Effector CD4-positive, alpha-beta T cell (primary cell): ENCODE measurements at places on chromosomes 5 and 9.
A peak's percentile ranks its signal among the peaks of the same experiment; 100 is the strongest.

GRCh38 chr9:129327552-129328328, 149.7 kb upstream of the IER5L start:
- no peak for DNase-seq

DNA sequence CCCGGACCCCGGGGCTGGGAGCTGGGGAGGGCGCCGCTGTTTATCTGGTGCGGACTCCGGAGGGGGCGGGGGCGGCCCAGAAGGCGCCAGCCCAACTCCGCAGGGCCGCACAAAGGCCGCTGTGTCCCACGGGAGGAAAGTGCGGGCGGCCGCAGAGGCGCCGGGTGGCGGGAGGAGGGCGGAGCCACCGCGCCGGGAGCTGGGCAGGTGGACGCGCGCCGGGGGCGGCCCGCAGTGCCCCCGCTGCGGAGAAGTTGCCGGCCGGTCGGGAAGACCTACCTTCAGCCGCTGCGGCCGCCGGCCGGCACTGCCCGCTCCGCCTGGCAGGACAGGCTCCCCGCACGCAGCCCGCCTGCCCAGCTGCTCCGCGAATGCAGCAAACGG, 43.6 kb downstream of the NACC2 start:
- DNase-seq: no peak

- DNase-seq: no peak
Measured at GRCh38 chr5:78639791-78640190, 8.8 kb downstream of the LHFPL2 start.

- peak; percentile 29 for DNase-seq
Measured at GRCh38 chr9:88173378-88173999, 35.2 kb upstream of the SPATA31C2 start.

GRCh38 chr9:136328622-136329041, 1.3 kb downstream of the GPSM1 start:
- DNase-seq: no peak

GRCh38 chr5:140221697-140222223, 46.8 kb downstream of the CYSTM1 start:
- no peak for DNase-seq

DNA sequence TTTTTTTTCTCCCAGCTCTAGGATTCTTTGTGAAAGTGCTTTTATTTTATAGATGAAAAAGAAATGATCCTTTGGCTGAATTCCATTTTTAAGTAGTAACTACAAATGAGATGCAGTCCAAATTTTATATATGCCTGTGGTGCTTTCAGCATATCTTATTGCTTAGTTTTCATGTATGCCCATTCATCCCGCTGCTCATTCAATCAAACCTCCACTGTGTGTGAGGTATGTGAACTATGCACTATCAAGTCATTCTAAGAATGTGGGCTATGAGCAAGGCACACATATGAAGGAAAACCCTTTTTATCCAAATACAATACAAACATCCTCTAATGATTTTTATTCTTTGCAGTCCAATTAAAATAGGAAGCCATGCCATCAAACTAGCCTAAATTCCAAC, 1069.1 kb upstream of the DMAC1 start:
- DNase-seq: no peak
